ENCODE measurements at places on chromosomes 7 and 10. TPM values are rescaled to one million over a fixed set of nuclear protein-coding genes. Genes with fewer than 3 reads are reported as not detected.

Gene DPP6
- total RNA-seq: not detected

Gene SVOPL
- total RNA-seq: not detected

Gene PAPOLB
- total RNA-seq: not detected

Gene FBXO24
- total RNA-seq: 0.30 TPM

Gene HECTD2
- total RNA-seq: 6.2 TPM

Gene WEE2
- total RNA-seq: not detected

Gene UNCX
- total RNA-seq: not detected

Gene SLC16A12
- 0.12 TPM for total RNA-seq

Gene GRM3
- total RNA-seq: not detected

Gene STRIP2
- total RNA-seq: 1.5 TPM

Gene SLC35B4
- total RNA-seq: 30.7 TPM

Gene MMS19
- 36.6 TPM for total RNA-seq

Gene ZNF488
- not detected for total RNA-seq

Gene SEMA3E
- total RNA-seq: not detected

Gene INA
- total RNA-seq: 0.30 TPM

Gene FOXI2
- total RNA-seq: not detected

Gene MACC1
- 0.12 TPM for total RNA-seq
